NCI-H1048 (cell line): ENCODE measurements at places on chromosomes 5 and 9.
A peak's percentile ranks its signal among the peaks of the same experiment; 100 is the strongest.

DNA sequence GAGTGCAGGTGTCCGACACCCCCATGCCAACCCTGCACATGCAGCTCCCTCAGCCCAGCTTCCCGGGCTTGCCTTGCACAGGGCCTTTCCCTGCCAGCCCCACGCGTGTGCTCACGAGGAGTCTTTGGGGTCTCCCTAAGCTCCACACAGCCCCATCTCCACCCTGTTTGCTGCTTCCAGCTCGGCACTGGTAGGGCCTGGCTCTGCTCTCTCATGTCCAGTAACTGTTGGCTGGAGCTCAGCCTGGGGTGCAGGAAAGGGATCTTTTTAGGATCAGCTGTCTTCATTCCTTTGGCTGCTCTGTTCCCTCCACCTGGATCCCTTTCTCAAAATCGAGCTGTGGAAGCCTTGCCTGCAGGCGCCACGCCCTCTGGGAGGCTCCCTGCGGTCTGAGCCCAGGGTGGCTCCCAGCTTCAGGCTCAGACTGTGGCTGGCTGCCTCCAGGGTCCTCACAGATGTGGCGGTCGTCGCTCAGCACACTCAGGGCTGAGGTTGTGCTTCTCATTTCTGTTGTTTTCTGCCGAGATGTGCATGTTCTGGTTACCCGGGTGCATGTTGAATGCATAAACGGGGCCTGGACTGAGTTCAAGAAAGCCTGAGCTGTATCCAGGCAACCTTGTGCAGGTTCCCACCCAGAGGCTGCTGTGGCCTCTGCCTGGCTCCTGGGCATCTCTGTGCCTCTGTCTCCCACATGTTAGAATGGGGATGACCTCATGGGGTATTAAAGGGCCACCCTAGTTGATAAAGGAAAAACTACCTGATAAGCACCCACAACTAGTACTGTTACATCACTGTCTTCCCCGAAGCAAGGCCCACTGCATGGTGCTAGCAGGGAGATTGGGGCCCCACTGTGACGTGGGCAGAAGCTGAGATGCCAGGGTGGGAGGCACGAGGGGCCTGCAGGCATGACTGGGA, 4.3 kb downstream of the CACNA1B start:
- no peak for DNase-seq

DNA sequence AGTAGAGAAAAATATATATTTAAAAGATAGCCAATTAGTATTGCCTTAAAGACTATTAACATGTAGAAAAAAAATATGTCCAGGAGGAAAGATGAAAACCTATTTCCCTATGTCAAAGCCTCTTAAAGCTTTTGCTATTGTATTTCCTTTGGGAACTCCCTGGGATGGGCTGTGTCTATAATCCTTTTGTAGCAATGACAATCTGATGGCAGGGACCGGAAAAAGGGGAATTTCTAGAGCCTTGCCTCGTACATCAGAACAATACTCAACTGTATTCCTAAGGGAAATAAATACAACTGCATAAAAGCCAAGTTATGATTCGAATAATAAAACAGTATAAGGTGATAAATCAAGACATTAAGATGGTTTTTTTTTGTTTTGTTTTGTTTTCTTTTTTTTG, 257.3 kb downstream of the MLLT3 start:
- no peak for DNase-seq

DNA sequence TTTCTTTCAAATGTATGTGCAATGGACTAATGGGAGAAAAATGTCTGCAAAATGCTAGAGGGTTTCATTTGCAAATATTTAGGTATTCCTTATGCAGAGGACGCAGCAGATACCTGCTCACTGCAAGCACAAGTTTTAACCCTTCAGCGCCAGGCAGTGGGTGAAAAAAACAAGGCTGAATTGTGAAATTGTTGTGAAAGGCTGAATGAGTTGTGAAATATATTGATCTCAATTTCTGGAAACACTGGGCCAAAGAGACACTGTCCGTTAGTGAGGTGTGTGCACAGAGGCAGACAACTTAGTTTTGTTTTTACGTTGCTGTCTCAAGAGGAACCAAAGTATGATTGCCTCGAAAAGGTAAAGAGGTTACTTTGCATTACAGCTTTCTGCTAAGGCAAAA, 18.8 kb downstream of the FUBP3 start:
- no peak for DNase-seq

DNA sequence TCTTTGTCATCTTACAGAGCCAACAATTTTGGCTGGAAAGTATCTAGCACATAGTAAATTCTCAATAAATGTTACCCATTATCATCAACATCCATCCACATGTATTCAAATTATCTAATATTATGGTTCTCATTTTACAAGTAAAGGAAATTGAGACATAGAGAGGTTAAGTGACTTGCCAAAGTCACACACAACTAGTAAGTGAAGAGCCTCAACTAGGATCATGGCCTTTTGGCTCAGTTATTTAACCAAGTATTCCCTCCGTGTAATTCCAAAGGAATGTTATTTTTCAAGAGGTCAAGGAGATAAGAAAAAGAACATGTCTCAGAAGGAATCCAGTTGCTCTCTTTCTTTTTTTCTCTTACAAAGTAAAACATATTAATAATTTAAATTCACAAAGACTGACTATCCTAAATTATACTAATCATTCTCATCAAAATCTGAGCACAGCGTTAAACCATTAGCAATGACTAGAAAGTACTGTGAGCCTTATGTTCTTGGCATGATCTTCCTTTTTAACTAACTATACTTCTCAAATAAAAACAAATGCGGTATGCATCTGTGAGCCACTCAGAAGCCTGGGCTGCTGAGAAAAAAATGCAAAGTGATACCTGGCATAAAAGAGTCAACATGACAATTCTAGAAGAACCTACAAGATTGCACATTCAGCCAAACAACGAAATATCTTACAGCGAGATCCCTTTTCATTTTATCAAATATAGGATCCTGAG, 350.9 kb downstream of the GLIS3 start:
- DNase-seq: no peak

DNA sequence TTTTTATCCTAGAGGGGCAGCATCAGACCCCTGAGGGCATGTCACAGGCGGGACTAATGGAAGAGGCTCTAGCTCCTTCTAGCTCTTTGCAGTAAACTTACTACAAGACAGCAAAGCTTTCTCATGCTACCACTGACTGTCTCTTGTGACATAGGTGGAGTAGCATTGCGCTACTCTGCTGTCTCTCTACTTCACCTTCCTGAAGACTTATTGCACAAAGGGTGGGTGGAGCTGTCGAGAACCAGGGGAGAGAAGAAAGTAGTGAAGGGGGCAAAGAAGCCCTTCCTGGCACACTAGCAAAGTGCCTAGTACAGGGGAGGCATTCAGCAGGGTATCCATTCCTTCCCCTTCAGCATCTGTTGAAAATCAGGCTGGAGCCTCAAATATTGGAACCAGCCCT, 36.1 kb upstream of the NEK6 start:
- DNase-seq: no peak

GRCh38 chr9:95316794-95317118, 753 bp downstream of the FANCC start:
- DNase-seq: peak; percentile 28

GRCh38 chr9:3299872-3300271, 225.9 kb downstream of the RFX3 start:
- DNase-seq: no peak

DNA sequence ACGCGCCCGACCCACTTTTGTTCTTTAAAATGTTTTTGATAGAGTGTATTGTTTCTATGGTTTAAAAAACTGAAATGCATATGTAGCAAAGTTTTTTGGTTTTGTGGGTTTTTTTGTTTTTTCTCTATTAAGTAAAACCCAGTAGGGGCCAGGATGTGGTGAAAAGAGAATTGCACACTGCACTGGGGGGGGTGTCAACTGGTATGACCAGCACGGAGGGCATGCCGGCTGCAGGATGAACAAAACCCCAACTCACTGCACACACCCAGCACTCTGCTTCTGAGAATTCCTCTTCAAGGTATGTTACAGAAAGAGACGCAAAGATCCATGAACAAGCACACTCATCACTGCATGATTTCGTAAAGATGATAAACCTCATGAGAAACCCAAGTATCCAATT, 75.0 kb downstream of the STK10 start:
- DNase-seq: no peak

GRCh38 chr9:79129865-79130480, 441.8 kb upstream of the TLE4 start:
- no peak for DNase-seq

GRCh38 chr5:146007270-146007669, 70.9 kb downstream of the SH3RF2 start:
- DNase-seq: no peak

- no peak for DNase-seq
These were observed 8.2 kb upstream of the GDNF start for GRCh38 chr5:37847978-37848425.

GRCh38 chr9:28808042-28808441, 1234.8 kb upstream of the C9orf72 start:
- no peak for DNase-seq

DNA sequence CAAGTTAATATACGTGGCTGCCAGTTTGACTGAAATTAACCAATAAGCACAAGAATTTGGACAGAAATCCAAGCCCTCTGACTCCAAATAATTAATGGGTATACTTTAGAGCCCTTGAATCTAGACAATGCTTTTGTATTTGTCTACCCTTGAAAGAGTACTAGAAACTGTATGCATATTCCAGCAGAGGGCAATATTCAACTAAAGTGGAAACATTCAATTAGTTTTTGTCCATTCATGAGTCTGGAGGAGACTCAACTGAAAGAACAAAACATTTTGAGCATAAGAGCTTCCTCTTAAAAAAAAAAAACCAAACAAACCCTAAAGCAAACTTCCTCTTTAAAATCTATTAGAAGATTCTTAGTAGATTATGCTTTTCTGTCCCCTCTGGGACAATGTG, 157.8 kb downstream of the ARHGEF28 start:
- DNase-seq: no peak

GRCh38 chr9:76077537-76077936, 187.1 kb downstream of the PCSK5 start:
- no peak for DNase-seq

DNA sequence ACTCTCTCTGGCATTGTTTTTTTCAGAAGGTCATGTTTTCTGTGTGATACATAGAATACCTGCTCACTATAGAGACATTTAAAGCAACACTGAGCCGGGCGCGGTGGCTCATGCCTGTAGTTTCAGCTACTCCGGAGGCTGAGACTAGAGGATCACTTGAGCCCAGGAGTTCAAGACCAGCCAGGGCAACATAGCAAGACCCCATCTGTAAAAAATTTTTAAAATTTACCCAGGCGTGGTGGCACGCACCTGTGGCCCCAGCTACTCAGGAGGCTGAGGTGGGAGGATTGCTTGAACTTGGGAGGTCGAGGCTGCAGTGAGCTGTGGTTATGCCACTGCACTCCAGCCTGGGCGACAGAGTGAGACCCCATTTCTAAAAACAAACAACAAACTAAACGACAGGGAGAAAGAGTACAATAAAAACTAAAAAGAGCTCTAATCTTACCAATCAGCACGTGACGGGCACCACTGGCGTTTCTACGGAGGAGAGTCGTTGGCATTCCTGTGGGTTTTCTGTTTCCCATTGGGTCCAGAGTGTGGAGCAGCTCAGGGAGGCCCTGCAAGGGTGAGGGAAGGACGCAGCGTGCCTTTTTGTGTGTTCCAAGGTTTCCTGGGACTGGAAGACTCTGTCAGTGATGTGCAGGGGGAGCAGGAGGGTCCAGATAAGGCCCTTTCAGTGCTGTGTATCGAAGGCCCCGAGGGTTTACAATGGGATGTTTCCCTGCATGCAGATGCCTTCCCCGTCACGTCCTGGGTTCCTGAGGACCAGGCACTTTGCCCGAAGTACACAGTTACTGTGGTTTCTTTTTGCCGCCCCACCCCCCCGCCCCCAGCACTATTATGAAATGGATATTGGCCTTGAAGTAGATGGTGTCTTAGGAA, 7.2 kb upstream of the RNU6ATAC start:
- DNase-seq: no peak

DNA sequence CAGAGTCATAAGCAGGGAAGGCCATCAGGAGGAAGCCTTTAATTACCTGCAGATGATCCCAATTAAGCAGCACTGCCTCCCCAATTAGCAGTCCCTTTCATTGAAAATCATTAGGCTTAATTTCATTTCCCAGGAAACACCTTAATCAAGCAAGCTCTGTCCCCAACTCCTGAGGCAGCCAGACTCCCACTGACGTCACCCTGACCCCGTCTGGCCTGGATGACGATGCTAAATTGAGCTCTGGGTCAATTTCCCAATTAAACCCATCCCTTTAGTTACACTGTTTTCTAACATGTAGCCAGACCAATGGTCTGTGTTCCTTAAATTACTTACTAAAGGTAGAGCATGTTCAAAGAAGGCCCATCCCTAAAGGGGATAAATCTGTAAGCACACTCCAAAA, 84.0 kb upstream of the SPOCK1 start:
- no peak for DNase-seq

DNA sequence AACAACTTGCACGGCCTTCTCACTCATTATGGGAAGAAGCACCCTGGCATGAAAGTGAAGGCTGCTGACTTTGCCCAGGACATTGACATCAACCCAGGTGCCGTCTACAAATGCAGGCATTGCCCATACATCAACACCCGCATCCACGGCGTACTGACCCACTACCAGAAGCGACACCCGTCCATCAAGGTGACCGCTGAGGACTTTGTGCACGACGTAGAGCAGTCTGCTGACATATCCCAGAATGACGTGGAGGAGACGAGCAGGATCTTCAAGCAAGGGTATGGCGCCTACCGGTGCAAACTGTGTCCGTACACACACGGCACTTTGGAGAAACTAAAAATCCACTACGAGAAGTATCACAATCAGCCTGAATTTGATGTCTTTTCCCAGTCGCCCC, 65.4 kb downstream of the ZNF462 start:
- DNase-seq: no peak

DNA sequence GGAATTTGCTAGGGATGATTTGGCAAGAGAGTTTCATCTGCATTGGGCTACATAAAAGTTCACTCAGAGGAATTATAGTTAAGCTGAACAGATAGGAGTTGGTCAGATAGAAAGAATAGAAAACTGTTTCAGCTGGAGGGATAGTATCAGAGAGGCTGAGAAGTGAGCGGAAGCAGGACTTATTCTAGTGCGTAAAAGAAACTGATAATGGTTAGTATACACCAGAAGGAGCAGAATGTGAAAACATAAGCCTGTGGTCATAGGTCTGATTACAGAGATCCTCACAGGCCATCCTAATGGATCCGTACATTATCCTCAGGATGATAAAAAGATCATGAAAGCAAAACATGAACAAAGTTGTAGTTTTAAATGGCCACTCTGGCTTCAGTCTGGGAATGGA, 585.2 kb downstream of the BRINP1 start:
- no peak for DNase-seq

GRCh38 chr5:175444905-175445456, 999 bp upstream of the DRD1 start:
- no peak for DNase-seq

GRCh38 chr5:61626639-61627282, 294.7 kb downstream of the ZSWIM6 start:
- DNase-seq: no peak

- no peak for DNase-seq
These were observed 44.4 kb downstream of the GNAQ start for GRCh38 chr9:77987081-77987656.

DNA sequence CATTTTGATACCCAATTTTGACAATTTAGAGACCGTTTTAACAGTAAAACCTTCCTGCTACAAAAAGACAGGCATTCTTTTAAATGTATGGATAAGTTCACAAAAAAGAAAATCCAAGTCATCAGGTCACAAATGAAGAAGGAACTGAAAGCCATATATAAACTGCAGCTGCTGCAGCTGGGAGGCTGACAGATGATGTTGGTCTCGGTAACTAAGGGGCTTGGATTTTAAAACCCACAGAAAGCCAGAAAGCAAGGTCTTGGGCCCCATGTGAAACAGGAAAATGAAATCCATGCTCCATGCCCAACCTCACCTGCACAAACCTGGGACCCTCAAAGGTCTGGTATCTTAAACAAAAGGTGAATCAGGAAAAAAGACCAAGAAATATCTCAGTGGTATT, 15.7 kb upstream of the C5orf34 start:
- DNase-seq: no peak
